ENCODE measurements at places on chromosomes 12 and 14.
A peak's percentile ranks its signal among the peaks of the same experiment; 100 is the strongest.

GRCh38 chr12:81953541-81953940 is 194.4 kb upstream of the PPFIA2 start:
- DNase-seq, result no peak

DNA sequence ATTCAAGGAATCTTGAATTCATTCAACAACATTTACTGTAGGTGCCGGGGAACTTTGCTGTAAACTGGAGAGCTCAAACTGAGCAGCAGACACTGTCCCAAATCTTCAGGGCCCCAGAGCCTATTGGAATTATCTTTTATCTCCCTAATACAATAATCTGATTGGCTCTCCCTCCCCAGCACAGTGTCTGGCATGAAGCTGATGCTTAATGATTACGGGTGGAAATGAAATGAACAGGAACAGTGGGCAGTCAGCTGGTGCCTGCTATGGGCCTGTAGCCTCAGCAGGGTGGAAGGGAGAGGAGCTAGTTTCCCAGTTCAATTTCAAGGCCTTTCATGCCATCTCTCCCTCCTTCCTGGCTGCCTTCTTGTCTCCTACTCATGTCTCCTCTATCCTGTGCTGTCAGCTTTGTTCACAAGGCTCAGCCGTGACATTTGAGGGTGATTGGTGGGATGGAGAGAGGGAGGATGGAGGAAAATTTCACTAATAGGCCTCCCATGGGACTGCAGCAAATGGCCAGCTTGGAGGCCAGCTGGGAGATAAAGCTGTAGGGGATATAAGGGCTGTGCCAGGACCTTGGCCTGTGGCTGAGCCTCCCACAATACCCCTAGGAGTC is 4.3 kb upstream of the RAPGEF3 start:
- no peak for DNase-seq

GRCh38 chr12:92571844-92572543 is 130.8 kb upstream of the PLEKHG7 start:
- no peak for DNase-seq

- DNase-seq, result no peak
Measured at GRCh38 chr12:13208533-13209435, 12.3 kb downstream of the EMP1 start.

DNA sequence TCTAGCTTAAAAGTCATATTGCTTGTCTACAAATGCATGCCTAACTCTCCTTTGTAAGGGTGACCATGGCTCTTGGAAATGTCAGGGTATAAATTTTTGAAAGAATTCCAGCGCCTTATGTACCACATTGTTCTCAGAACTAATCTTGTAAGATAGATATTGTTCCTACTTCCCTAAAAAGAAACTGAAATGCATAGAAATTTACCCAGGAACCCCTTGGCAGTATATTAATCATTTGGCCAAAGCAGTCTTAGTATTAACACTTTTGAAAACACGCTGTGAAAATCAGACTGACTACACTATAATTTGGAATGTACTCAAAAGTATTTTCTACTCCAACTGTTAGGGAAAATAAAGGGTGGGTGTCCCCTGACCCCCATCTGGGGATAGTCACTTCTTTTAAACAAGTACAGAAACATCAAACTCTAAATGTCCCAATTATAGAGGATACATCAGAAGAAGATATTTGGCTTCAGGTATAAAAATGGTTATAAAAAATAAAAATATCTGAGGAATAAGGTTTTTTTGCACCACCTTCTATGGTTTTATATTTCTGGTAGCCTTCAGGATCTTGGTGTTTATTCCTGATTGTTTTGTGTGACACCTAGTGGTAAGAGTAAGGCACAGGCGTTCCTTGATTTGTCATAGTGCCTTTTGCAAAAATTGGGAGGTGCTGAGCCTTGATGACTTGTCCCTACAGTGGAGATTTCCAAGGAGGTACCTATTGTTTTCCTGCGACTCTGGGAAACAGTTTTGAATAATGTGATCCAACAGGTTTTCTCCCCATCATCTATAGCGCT is 2.2 kb upstream of the NFKBIA start:
- no peak for DNase-seq

DNA sequence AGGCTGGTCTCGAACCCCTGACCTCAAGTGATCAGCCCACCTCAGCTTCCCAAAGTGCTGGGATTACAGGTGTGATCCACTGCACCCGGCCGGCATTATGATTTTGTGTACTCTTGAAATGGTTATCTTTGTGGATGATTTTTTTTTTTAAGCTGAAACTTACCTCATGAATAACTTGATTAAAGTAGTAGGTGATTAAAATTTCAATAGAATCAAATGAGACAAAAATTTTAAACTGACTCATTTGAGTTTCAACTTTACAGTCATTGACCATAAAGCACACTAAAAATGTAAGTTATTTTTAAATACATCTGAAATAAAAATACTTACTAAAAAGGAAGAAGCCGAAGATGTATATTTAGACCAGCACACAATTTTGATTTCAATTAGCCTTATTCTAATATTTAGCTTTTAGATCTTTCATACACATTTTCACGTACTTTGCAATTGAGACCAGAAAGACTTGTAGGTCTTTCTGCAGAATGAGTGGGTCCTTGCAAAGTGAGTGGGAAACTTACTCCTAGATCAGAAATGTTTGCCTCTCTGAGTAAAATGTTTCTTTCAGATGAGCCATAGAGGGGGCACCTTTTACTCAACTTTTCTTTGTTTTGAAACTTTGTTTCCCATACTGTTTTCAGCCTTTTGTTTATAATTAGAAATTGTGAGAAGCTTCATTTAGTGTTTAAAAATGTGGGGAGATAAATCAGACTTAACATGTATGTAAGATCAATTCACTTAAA is 34.2 kb downstream of the TMPO start:
- no peak for DNase-seq

DNA sequence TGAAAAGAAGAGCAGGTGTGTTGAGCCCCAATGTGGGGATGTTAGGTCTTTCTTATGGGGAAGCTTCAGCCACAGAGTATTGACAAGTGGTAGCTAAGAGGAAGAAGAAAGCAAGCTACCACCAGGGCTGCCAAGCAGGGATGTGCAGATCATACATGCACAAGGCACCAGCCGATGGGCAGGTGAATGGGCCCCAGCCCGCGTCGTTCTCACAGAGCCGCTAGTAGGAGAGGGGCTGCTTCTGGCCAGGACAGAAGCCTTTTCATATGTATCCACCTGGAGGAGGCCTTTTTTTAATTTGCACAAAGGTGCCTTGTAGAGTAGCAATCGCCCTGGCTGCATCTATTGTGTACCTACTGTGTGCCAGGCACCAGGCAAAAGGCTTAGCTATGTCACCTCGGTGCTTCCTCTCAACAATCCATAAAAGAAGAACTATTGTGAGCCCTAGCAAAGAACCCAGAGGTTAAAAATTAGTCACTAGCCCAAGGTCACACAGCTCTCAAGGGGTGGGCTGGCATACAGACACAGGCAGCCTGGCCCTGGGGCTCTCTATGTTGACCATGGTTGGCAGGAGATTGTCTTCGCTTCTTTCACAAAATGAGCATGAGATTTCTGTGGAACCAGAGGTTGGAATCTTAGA is 8.2 kb downstream of the NUAK1 start:
- no peak for DNase-seq

- no peak for DNase-seq
Measured at GRCh38 chr14:72418806-72419205, 475.1 kb downstream of the DPF3 start.

GRCh38 chr12:11967376-11968047 is 103.2 kb upstream of the BCL2L14 start:
- no peak for DNase-seq

DNA sequence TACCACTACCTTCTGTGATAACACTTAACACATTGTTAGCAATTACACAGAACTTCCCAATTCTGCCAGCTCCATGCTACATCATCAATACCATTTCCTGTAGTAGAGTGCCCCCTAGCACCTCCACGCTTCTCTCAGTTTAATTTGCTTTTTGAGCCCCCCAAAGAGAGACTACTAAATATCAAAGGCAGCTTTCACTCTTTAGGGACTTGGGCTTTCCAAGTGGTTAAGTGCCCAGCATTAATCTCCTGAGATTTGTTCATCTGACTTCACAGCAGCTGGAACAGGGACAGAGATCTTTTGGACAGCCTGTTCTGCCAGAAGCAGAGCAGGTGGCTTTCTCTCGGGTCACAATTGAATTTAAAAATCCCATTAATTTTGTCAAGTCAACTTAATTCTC is 954.9 kb downstream of the DIO2 start:
- DNase-seq, result no peak

DNA sequence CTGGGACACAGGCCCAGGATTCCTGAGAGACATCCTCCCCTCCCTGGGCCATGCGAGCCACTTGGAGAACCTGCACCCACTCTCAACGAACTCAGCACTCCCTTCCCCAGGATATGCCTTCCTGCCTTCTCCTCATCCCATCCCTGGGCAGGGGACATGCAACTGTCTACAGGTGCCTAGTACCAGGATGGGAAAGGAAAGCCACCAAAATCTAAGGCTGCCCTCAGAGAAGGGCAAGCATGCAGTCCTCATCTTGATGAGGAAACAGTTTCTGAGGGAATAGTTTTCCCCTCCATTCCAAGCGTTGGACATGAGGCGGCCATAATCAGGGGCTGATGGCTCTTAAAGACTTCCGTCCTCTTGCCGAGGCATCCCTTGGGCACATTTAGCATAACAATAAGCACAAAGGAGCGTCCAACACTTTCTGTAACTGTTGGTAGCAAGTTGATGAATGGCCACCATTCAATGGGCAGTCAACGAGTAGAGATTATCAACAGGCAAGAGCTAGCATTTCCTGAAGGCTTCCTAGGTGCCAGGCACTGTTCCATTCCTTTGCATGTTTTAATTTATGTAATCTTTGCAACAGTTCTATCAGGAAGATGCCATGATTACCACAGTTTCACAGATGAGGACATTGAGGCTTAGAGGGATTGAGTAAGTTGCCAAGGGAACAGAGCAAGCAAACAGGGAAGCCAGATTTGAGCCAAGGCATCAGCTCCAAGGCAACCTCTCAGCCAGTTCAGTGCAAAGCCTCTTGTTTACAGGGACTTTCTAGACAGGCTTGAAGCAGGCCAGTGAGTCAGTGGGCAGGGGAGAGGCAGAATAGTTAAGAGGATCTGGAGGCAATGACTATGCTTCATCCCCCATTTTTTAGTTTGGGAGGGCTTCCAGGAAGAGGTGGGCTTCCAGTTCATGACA is 105.1 kb downstream of the SINHCAF start:
- DNase-seq, result no peak

- DNase-seq, result no peak
Measured at GRCh38 chr12:18363321-18363720, 102.0 kb downstream of the PIK3C2G start.

- DNase-seq, result no peak
Measured at GRCh38 chr12:13241833-13242488, 45.4 kb downstream of the EMP1 start.

- DNase-seq, result no peak
Measured at GRCh38 chr12:23585782-23586163, 363.7 kb downstream of the SOX5 start.

- no peak for DNase-seq
Measured at GRCh38 chr12:126431767-126432166, 1366.5 kb downstream of the AACS start.

DNA sequence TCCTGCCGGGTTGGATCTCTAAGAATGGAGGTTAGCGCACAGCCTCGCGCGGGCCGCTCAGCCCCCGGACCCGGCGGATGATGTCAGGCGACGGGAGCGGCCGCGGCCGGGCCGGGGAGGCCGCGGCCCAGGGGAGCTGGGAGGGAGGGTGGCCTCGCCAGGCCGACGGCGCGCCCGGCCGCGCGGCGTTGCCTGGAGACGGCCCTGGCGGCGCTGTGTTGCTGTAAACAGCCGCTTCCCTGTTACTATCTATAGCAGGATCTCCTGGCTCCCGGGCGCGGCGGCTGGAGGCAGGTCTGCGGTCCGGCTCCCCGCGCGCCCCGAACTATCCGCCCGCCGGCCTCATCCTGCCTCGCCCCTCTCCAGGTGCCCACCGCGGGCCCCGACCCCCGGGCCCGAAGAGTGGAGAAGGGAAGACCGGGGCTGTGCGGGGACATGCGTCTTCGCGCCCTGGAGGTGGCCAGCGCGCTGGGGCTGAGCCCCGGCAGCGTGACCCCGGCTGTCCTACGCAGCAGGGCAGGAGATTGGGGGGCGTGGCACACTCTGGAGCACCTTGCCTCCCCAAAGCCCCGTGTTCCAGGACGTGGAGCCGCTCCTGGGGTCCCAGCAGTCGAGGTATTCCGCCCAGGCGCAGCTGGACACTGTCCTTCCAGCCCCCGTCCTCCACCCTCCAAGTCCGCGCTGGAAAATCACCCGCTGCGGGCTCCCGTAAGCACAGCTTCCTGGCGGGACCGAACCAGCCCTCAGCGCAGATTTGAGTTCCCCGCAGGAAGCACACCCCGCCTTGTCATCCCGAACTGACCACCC is 1.4 kb upstream of the FOS start:
- DNase-seq, result peak; percentile 74

GRCh38 chr14:51849097-51849496 is 11.3 kb upstream of the GNG2 start:
- no peak for DNase-seq

DNA sequence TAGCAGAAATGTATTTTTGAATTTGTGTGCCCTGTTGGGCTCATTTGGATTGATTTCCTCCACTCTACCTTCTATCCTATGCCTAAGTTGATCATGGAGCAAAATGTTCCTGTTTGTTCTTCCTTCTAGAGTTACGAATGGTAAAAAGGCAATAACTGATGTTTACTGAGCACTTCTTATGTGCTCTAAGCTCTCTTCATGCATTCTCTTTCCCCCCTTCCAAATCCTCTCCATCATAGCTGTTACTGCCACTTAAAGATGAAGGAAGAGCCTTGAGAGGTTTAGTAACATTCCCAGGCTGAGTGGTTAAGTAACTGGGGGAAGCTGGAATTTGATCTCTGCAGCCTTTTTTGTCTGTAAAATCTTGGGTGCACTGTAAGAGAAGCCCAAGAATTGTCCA is 60.1 kb downstream of the CHST11 start:
- DNase-seq, result no peak

- peak; percentile 28 for DNase-seq
Measured at GRCh38 chr12:13367973-13368372, 171.4 kb downstream of the EMP1 start.

- DNase-seq, result no peak
Measured at GRCh38 chr12:21350975-21351374, 16.3 kb upstream of the SLCO1A2 start.

GRCh38 chr14:37600880-37601741 is 5.7 kb downstream of the TTC6 start:
- DNase-seq, result no peak

DNA sequence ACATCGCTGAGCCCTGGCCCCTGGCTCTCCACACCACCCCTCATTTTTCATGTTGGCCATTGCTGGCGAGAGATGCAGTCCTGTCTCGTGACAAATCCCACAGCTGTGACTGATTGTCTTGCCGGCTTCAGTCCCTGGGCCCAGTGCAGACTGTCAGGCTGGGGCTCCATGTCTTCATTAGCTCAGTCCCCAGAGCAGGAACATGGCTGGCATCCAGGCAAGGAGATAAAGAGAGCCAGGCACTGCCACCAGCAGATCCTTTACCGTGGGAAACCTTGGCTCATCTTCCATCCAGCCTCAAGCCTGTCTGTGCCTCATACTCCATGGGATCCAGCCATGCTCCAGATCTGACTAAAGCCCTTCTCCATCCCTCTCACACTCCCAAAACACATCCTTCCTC is 284.7 kb upstream of the FKBP4 start:
- DNase-seq, result no peak

All from dorsolateral prefrontal cortex (tissue), 122 donors.